Thyroid gland (tissue), 4 donors: ENCODE measurements at places on chromosomes 2 and 18. TPM values are rescaled to one million over a fixed set of nuclear protein-coding genes. Genes with fewer than 3 reads are reported as not detected.

- H3K27me3 ChIP-seq: no peaks in the 10 kb centered on the region
- no peak for DNase-seq
- H3K36me3 ChIP-seq: no peaks in the 10 kb centered on the region
- no peak overlapping the region for H3K27ac ChIP-seq
- H3K4me3 ChIP-seq: no peak overlapping the region
- peaks cover 17% of the 10 kb centered on the region for H3K4me1 ChIP-seq
Measured at GRCh38 chr2:99471654-99472599, 17.9 kb downstream of the REV1 start.

- H3K4me3 ChIP-seq: no peak overlapping the region
- DNase-seq: no peak
- no peaks in the 10 kb centered on the region for H3K4me1 ChIP-seq
- H3K27me3 ChIP-seq: no peaks in the 10 kb centered on the region
- H3K36me3 ChIP-seq: no peaks in the 10 kb centered on the region
- H3K27ac ChIP-seq: no peak overlapping the region
Measured at GRCh38 chr2:167480232-167480985, 592.1 kb downstream of the XIRP2 start.

- DNase-seq: no peak
- H3K4me3 ChIP-seq: no peak overlapping the region
- no peaks in the 10 kb centered on the region for H3K27me3 ChIP-seq
- no peaks in the 10 kb centered on the region for H3K4me1 ChIP-seq
- H3K36me3 ChIP-seq: no peaks in the 10 kb centered on the region
Measured at GRCh38 chr18:9206421-9206820, 69.8 kb downstream of the ANKRD12 start.

GRCh38 chr18:49669403-49669802 lies 107.5 kb downstream of the LIPG start:
- no peak for DNase-seq
- H3K36me3 ChIP-seq: no peaks in the 10 kb centered on the region
- no peak overlapping the region for H3K4me3 ChIP-seq
- peak overlapping the region; percentile 78 for H3K27ac ChIP-seq
- no peaks in the 10 kb centered on the region for H3K27me3 ChIP-seq

DNA sequence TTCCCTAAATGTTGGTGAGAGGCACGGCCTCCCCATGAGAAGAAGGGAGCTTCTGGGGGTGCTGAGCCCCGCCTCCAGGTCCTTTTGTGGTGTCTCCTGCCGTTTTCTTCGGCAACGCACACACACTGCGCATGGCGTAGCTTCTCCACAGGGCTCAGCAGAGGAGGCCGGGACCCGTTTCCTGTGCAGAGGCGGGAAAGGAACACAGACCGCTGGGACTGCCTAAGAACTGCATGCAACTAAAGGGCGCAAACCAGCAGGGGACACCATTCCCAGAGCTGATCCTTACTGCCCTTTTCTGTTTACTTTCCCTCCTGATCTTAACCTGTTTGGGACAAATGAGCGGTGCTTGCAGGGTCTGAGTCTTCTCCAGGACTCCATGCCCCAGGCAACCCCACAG lies 90.3 kb upstream of the CAPN13 start:
- DNase-seq: no peak
- H3K27me3 ChIP-seq: no peaks in the 10 kb centered on the region
- H3K36me3 ChIP-seq: no peaks in the 10 kb centered on the region
- H3K4me3 ChIP-seq: no peak overlapping the region

Gene ALLC
- total RNA-seq: not detected

GRCh38 chr18:80157708-80158343 lies 48.8 kb downstream of the ADNP2 start:
- DNase-seq: peak; percentile 82
- no peak overlapping the region for H3K4me3 ChIP-seq
- H3K4me1 ChIP-seq: no peaks in the 10 kb centered on the region
- H3K36me3 ChIP-seq: no peaks in the 10 kb centered on the region

Gene SERPINB5
- not detected for total RNA-seq

- no peak overlapping the region for H3K4me3 ChIP-seq
- no peak for DNase-seq
- H3K4me1 ChIP-seq: no peaks in the 10 kb centered on the region
- H3K36me3 ChIP-seq: no peaks in the 10 kb centered on the region
Measured at GRCh38 chr2:204061241-204061640, 124.7 kb downstream of the ICOS start.

- DNase-seq: no peak
- no peaks in the 10 kb centered on the region for H3K36me3 ChIP-seq
- no peak overlapping the region for H3K27ac ChIP-seq
- H3K4me3 ChIP-seq: no peak overlapping the region
- H3K27me3 ChIP-seq: no peaks in the 10 kb centered on the region
Measured at GRCh38 chr2:1808981-1809422, 64.7 kb upstream of the PXDN start.

DNA sequence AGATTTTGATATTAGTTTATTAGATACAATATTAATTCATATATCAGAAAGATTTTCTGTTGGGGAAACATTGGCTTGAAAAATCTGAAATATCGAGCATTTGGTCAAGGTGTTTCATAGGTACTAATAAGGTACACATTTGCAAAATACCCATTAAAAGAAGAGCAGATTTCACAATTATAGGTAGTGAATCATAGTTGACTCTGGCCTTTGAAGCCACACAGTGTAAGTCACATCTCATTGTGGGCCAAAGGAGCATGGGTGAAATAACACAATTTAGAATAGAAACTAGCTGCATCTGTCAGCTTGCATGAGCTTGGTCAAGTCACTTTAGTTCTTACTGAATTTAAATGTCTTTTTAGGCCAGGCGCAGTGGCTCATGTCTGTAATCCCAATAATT lies 4.9 kb downstream of the KDM3A start:
- peaks cover 23% of the 10 kb centered on the region for H3K4me1 ChIP-seq
- H3K4me3 ChIP-seq: no peak overlapping the region
- no peaks in the 10 kb centered on the region for H3K27me3 ChIP-seq
- no peaks in the 10 kb centered on the region for H3K36me3 ChIP-seq
- no peak for DNase-seq

DNA sequence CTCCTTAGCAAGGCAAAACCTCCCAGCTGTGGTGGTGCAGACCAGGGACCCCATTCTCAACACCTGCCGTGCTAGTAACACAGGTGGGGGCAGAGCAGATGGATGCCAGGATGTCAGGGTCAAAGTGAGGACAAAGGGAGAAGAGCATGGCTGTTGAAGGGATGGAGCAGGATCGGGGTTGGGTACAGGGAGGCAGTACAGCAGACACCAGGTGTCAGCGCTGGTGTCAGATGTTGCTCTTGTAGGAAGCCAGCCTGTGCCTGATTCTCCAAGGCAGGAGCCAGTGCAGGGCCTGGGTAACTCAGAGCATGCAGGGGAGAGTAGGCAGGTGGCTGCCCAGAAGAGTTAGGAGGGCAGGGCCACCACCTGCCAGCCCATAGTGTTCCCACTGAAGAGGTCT lies 222.1 kb upstream of the SPRED2 start:
- H3K36me3 ChIP-seq: no peaks in the 10 kb centered on the region
- no peak overlapping the region for H3K4me3 ChIP-seq
- no peaks in the 10 kb centered on the region for H3K4me1 ChIP-seq
- no peak overlapping the region for H3K27ac ChIP-seq

- H3K27ac ChIP-seq: no peak overlapping the region
- no peak overlapping the region for H3K4me3 ChIP-seq
- H3K36me3 ChIP-seq: no peaks in the 10 kb centered on the region
- H3K27me3 ChIP-seq: no peaks in the 10 kb centered on the region
Measured at GRCh38 chr2:545711-546650, 131.2 kb downstream of the TMEM18 start.

DNA sequence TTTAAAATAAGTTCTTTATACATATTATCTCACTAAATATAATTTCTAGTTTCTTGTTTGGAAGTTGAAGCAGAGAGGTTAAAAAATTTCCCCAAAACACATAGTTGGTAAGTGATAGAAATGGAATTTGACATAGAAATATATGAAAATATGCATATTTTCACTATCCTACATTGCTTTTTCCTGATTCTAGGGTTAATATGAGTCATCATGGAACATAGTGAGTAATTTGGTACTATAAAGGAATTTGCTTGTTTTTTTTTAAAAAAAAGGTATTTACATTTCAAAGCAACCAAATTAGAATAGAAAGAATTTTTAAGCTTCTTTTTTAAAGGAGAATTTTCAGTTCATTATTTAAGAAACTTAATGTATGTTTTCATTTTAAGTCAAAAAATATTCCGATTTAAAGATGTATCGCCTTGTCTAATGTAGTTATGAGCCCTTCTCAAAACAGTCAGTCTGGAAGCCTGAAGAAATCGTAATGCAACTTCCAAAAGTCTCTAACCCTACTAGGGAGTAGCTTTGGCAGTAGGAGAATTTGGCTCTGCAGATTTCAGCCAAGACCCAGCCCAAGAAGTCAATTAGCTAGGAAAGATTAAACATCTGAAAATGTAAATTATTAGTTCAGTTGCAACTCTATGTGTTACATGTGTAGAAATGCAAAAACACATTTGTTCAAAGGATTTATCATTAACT lies 147.3 kb downstream of the RDH14 start:
- H3K36me3 ChIP-seq: no peaks in the 10 kb centered on the region
- no peak for DNase-seq

Gene PARD3B
- 27.0 TPM for total RNA-seq

DNA sequence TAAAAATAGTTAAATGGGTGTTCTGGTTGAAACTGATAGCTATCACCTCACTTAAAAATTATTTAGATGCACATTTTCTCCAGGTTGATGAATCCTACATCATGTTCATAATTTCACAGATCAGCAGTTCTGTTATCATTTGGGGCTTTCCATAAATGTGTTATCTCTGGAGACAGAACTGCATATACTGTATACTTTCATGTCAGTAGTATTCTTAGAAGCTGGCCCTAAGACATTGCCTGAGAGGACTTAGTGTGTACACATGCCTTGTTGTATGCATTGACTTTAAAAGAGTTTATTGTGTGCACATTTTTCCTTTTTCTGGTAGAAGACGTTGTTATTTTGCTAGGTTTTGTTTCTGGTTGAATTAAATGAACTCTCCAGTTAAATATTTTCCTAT lies 41.0 kb downstream of the PIK3C3 start:
- H3K27ac ChIP-seq: no peak overlapping the region
- no peak overlapping the region for H3K4me3 ChIP-seq
- H3K4me1 ChIP-seq: no peaks in the 10 kb centered on the region
- peaks cover 17% of the 10 kb centered on the region for H3K36me3 ChIP-seq
- no peak for DNase-seq

Gene ANO7
- not detected for total RNA-seq

DNA sequence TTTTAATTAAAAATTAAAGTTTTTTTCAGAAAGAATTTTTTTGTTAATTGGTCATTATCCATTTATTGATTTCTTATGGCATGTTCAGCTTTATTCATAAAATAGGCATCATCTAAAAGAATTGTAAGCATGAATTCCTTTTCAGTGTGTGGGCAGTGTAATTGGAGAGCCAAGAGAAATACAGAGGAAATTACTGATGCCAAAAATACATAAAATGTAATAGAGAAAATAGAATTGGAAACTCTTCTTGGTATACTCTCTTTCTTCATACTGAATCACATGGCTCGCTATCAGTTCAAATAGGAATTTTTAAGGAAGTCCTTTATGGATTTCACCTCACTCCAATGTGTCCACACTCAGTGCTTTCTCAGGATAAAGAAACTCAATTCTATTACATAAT lies 663.6 kb upstream of the NRXN1 start:
- H3K36me3 ChIP-seq: no peaks in the 10 kb centered on the region
- no peak overlapping the region for H3K4me3 ChIP-seq
- H3K27me3 ChIP-seq: no peaks in the 10 kb centered on the region
- H3K27ac ChIP-seq: no peak overlapping the region
- no peak for DNase-seq

GRCh38 chr2:148209603-148210002 lies 188.7 kb downstream of the MBD5 start:
- no peaks in the 10 kb centered on the region for H3K36me3 ChIP-seq
- no peaks in the 10 kb centered on the region for H3K27me3 ChIP-seq
- no peak overlapping the region for H3K4me3 ChIP-seq
- DNase-seq: no peak
- no peaks in the 10 kb centered on the region for H3K4me1 ChIP-seq

GRCh38 chr18:48023334-48024008 lies 93.0 kb upstream of the SMAD2 start:
- no peaks in the 10 kb centered on the region for H3K36me3 ChIP-seq
- H3K4me1 ChIP-seq: peaks cover 55% of the 10 kb centered on the region

Gene SERPINB7
- not detected for total RNA-seq

DNA sequence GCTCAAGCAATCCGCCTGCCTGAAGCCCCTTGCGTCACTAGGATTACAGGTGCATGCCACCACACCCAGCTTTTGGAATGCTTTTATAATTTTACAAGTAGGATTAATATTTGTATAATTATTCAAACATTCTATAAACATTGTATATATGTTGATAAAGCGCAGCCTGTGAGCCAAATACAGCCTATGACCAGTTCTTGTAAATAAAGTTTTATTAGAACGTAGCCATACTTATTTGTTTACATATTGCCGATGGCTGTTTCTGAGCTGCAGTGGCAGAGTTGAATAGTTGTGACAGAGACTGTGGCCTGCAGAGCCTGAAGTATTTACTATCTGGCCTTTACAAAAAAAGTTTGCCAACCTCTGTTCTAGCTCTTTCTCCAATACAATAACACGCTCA lies 232.6 kb downstream of the OTX1 start:
- no peaks in the 10 kb centered on the region for H3K4me1 ChIP-seq
- no peak overlapping the region for H3K27ac ChIP-seq
- no peak for DNase-seq
- no peak overlapping the region for H3K4me3 ChIP-seq
- no peaks in the 10 kb centered on the region for H3K27me3 ChIP-seq

Gene ST8SIA5
- not detected for total RNA-seq
